IPS-NIHi11 (cell line): ENCODE measurements at places on chromosomes 5 and 9.

DNA sequence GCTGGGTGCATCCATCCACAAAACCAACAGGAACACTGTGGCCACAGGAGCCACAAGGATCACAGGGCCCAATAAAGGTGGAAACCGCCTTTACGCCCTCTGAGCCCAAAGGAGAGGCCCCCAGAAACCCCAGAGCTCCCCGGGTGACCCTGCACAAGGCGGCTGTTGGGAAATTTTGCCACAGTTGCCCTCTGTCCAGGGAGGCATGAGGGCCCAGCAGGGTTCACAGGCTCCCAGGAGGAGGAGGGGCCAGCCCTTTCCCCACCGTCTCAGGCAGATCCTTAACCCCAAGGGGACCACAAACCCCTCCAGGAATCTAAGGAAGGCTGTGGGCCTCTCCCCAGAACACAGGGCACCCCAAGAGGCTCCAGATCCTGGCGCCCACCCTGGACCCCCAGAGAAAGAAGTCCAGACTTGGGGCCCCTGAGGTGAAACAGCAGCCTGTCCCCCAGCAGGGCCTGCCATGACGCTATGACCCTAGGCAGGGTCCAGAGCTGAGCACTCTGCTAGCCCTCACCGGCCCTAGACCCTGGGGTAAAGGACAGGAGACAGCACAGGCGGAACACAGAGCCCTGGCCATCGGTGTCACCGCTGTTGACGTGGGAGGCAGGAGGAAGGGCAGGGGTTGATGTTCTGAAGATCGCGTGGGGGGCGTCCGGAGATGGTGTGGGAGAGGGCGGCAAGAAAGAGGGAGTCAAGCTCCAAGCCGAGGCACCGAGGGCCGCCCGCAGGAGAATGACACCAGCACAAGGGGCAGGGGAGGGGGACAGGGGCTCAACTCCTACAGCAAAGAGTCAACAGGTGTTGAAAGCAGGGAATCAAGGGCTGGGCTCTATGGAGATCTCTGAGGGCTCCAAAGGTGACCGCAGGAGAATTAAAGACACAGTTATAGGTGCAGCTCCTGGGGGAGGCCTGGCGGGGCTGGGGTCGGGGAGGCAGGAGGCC, 97.5 kb downstream of the VAV2 start:
- DNase-seq = no peak

GRCh38 chr9:135791431-135792267, 89.7 kb downstream of the KCNT1 start:
- no peak for DNase-seq

GRCh38 chr5:60830581-60831127, 13.4 kb downstream of the ELOVL7 start:
- no peak for DNase-seq

DNA sequence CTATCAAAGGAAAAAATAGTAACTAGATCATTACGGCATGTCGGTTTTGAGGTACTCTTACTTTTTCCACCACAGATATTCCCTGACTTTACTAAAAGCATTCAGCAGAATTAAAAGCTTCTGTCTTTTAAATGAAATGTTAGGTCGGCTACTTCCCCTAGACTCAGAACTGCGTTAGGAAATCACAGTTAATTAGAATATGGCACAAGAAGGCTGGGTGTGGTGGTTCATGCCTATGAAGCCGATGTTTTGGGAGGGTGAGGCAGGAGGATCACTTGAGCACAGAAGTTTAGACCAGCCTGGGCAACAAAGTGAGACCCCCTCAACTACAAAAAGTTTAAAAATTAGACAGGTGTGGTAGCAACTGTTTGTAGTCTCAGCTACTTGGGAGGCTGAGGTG, 24.4 kb downstream of the CEMIP2 start:
- DNase-seq = no peak

- no peak for DNase-seq
Measured at GRCh38 chr5:61504143-61504770, 172.2 kb downstream of the ZSWIM6 start.

- DNase-seq = peak; percentile 57
Measured at GRCh38 chr5:6759401-6759800, 46.2 kb downstream of the TENT4A start.

DNA sequence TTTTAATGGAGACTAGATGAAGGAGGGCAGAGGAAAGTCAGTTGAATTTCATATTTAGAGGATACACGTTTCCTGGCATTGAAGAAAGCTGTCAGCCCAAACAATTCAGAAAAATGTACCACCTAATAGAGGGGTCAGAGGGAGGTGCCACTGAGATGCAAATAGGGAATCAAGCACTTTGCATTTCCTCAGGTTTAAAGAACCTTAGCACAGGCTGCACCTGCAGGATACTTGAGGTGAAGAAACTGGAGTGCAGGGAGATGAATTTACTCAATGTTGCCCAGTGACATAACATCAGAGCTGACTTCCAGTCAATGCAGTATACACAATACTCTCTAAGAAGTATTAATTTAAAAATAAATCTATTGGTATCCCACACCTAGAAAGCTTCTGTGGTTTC, 67.0 kb upstream of the MAST4 start:
- peak; percentile 24 for DNase-seq

GRCh38 chr9:116198344-116198743, 44.8 kb downstream of the PAPPA start:
- DNase-seq = no peak

DNA sequence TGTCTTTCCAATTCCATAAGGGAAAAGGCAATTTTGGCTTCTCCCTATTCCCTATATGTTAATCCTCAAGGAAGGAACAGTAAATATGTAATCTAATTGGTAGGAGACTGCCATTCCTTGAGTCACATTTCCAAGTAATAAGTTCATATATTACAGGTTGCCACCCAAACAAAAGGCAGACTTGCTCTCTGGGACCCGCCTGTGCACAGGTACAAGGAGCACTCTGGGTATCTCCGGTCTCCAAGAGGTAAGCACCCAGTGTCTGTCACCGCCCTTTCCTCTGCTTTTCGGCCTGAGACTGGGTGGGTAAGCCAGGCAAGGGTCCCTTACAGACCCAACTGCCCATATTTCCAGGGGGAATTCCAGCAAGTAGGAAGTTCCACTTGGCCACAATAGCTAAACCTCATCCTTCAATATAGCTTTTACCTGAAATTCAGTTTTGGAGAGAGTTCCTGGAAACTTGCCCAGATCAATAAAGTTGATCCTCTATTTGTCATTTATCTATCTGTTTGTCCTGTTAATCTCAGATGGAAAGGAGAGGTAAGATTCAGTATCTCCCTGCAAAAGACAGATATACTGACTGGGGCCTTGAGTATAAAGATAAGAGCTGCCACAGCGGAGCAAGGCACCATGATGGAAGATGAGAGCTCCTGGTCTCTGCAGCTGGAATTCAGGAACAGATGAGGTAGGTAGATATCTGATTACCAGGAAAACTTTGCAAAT, 81.8 kb downstream of the SUSD1 start:
- no peak for DNase-seq

GRCh38 chr9:94664801-94665200, 25.5 kb upstream of the FBP1 start:
- DNase-seq = no peak

- DNase-seq = no peak
Measured at GRCh38 chr9:75812141-75812540, 78.3 kb upstream of the PCSK5 start.

- DNase-seq = peak; percentile 47
Measured at GRCh38 chr9:7879551-7880245, 80.1 kb upstream of the DMAC1 start.

DNA sequence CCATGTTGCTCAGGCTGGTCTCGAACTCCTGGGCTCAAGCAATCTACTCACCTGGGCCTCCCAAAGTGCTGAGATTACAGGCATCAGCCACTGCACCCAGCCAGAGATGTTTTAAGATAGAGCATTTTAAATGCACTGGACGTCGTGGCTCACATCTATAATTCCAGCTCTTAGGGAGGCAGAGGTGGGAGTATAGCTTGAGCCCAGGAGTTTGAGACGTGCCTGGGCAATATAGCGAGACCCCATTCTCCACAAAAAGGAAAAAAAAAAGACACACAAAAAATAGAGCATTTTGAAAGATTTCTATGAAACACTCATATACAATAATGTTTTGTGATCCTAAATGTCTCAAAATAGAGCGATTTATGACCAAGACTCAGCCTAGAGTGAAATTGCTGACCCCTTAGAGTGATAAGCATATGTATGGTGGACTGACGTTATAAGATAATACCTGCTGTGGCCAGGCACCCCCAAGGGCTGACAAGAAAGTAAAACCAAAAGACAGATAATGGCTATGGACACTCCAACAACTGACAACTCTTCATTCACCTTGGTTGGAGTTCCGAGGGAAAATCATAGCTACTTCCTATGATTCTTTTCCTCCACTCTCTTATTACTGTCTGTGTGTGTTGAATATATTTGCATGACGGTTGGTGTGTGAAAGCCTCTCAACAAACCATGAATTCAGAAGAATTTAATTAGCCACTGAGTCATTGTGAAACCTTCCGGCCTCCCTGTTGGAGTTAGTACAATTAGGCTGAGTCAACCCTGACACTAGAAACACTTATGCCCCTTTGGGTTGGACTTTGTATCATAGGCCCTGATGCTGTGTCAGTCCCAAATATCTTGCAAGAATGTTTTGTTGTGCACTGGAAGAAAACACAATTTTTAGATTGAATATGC, 526.5 kb upstream of the NUDT12 start:
- DNase-seq = no peak

DNA sequence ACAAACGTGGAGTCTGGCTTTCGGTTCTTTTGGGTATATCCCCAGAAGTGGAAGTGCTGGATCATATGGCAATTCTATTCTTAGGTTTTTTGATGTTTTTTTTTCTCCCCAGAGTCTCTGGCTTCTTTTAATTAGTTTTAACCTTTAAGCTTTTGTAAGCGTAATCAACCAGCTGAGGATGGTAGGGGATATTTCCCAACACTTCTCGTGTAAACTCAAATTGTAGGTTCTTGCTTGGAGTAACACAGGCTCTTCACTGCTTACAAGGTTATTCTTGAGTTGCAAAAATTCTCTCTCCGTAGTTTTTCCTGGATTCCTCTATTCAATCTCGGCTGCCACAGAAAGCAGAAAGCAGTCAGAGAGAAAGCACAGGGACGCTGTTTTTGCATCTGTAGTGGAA, 11.9 kb downstream of the LAMC3 start:
- DNase-seq = no peak

- no peak for DNase-seq
Measured at GRCh38 chr5:158837908-158838307, 261.8 kb downstream of the EBF1 start.

DNA sequence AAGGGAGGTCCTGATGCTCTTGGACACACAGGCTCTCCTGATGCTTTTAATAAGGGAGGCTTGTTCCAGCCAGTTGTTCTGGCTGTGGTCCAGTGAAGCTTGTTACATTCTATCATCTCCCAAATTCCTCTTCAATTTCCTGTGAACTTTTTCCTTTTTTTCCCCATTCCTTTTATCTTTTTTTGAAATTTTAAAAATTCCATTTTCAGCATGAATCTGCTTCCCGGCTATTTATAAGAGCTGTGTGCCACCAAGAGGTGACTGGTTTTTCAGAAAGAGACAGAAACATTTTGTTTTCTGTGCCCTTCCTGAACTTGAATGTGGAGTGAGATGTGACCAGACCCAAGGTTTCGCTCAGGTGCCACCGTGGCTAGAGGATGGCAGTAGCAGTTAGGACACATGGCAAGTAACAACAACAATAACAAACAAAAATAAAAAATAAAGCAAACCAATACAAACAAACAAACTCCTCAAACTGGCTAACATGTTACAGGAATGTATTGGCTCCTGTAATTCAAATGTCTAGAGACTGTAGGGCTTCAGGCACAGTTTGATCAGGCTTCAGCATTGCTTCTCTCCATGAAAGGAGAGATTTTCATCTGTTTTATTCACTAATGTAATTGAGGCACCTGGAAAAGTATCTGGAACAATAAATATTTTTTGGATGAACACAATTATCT, 121.1 kb downstream of the BOD1 start:
- no peak for DNase-seq

DNA sequence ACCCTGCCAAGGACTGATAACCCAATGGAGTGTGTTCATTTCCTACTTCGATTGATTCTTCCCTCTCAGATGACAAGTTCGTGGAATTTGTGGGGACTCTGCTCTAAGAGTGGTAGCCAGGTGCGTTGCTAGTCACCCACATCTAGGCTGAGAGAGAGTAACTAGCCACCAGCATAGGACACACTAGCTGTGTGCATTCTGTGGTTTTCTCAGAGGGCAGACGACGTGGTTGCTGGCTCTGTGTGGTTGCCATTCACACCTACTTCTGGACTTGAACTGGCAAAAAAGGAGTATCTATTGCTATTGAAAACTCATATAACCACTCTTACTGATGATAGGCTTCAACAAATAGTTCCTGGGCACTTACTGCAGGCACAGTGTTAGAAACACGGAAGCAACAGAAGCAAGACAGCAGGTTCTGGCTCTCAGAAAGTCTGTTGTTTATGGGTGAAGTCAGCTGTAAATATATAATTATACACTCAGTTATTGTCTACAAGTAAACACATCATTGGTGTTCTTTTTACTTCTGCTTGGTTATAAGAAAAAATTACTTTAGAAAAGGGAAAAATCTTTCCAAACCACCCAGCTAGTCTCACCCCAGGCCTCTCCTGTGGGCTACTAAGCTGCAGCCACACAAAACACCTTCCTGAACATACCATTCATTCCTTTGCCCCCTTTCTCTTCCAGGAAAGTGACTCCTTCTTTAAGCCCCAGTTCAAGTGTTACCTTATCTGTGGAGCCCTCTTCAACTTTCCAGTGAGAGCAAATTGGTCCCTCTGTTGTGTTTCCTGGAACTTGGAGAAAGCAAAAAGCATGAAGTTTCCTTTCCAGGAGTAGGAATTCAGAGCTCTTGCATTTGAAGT, 151.1 kb upstream of the HAPLN1 start:
- peak; percentile 6 for DNase-seq

DNA sequence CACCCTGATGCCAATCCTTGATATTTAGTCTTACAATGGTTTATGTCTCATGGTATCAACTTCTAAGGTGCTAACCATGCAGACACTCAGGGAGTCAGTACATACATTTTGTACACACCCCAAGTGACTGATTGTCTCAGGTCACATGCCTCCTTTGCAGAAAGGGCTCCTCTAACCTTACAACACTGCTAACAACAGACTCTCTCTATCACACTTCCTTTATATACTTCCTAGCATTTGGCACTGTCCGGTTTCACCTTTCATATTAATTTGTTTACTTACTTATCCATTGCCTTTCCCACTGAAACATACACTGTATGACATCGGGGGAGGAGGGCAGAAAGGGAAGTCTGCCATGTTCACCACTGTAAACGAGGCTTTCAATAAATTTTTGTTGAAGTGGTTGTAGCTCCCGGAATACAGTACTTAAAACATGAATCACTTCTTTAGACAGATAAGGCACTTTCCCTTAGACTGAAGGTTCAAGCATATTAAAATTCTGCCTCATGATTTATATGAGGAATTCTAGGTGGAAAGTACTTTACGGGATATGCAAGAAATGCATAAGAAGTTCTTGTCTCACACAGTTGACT, 20.6 kb downstream of the EMB start:
- DNase-seq = no peak
